ENCODE measurements at places on chromosomes 1 and 21.

GRCh38 chr1:203263496-203263895, 34.0 kb upstream of the CHIT1 start:
- no peak for DNase-seq

GRCh38 chr1:45723248-45723930, 27.1 kb downstream of the IPP start:
- DNase-seq, result no peak

DNA sequence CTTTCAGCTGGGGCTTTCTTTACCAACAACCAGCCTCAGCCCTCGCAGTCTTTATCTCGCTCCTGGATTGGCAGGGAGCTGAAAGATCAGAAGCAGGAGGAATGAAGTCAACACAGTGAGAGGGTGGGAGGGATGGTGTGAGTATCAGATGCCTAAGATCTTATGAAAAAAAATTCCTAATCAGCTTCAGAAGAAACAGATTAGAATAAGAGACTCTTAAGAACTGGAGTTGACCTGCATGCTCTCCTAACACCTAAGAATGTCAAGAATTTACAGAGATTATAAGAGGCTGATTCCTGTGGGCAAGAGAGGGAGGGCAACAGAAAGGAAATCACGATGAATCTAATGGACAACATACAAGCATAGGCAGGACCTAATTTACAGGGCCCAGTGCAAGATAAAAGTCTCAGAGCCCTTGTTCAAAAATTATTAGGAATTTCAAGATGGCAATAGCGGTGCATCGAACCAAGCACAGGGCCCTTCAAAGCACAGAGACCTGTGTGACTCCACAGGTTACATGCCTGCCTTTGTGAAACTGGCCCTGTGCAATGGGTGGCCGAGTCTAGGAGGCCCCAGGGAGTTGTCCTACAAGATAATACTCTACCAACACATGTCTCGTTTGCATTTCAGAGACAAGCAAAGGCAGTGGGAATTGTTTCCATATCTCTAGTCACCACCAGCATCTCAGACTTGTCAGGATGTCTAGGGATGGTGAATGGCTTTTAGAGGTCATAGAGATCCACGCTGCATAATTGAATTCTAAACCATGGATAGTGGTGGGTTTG, 65.3 kb upstream of the PPP2R5A start:
- DNase-seq, result no peak

- no peak for DNase-seq
Measured at GRCh38 chr1:94298861-94299260, 61.5 kb upstream of the ARHGAP29 start.

DNA sequence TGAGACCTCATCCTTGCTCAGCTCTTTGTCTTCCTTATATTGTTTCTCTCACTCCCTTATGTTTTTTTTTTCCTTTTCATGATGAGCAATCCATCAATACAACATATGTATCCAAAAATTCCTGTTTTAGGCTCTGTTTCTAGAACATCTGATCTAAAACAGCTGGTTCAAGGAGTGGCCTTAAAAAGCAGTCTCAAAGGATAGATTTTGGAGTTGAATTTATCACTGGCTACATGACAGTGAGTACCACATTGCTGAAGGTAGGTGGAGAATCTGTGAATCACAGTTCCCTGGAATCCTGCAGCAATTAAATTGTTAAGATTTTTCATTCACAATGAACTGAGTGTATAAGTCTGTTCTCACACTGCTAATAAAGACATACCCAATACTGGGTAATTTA, 155.8 kb upstream of the ADAMTS5 start:
- DNase-seq, result no peak
